ENCODE measurements at places on chromosomes 7 and 10.

DNA sequence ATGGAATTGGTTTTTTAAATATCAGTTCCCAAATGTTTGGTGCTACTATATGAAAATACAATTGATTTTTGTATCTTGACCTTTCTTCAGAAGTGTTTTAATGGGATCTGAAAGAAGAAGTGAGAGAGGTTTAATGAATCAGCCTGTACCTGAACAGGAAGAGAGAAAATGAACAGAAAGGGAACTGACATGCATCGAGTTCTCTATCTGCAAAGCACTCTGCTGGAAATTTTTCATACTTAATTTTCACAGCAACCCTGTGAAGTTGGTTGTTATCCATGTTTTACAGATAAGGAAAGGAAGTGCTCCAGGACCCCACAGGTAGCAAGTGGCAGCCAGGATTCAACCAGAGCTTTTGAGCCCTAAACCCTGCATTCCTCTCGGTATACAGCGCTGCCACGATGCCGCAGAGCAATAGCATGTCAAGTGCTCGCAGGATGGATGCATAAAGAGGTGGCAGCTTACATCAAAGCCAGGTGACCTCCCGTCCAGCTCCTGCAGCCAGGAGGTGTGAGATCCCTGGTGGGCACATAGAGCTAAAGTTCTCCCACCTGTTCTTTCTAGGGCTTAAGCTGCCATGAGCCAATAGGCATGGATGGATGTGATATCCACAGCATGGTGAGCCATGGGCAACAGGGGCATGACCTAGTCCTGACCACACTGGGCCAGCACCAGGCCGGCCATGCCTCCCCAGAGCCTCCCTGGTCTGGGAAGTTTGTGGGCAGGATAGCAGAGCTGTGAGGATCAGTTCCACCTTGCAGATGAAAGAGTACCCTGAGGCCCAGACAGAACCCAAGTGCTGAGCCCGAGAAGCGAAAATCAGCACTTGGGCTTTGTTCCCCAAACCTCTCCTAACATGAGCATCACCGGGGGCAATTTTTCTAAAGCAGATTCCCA, 57.2 kb downstream of the CALML3 start:
- DNase-seq, result no peak

DNA sequence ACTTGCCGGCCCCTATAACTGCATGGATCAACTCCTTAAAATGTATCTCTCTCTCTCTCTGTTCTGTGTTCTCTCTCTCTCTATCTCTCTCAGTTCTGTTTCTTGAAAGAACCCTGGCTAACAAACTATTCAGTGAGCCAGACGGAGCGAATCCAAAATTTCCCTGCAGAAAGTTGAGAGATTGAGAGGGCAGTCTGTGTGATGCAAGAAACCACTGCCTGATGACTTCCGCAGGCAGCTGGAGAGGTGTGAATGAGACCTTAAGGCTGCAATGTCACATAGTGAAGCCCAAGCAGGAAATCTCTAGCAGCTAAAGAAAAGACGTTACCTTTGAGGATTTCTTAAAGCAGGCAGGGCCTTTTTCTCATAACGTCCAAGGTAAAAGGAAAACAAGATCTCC, 17.3 kb downstream of the FAM107B start:
- no peak for DNase-seq

DNA sequence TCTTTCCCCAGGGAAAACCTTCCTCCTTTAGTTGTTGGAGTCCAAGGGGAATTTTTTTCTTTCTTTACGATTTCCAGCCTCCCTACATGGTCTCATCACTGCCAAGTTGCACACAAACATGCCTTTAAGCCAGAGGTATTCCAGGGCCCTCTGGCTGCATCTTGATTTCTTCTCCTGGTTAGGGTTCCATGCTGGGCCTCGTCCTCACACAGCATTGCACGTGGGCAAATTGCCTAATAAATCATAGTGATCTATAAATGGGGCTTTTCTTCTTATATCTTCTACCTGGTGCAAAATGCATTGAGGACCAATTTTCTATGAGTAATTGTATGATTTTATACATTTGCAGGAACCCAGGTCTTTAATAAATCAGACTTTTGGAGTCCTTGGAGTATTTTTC, 284.2 kb downstream of the C7orf25 start:
- DNase-seq, result no peak

DNA sequence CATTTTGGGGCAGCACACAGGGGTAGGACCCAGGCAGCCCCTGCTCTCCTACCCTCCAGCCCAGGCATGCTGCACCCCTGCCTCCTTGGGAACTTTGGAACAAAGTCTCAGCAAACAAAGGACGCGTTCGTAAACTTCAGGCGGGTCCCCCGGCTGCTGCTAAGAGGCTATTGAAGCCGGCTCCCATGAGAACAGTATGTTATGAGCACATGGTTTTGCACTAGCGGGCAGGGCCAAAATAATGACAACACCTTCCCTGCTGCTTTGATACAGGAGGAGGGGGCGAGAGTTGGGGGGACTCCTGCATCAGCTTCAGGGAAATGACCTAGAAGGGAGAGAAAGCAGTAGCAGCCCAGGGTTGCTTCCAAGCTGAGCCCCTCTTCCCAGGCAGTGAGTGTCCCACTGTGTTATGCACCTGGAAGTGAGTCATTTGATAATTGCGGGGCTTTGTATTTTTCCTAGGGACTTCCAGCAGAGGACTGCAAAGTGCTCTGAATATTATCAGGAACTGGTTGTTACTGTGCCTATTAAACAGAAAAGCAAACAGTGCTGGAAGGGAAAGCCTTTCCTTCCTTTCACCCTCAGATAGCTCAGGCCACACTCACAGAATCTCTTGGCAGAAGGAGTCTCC, 6.9 kb downstream of the ITPRIP start:
- no peak for DNase-seq

GRCh38 chr10:51910189-51910588, 210.8 kb upstream of the CSTF2T start:
- no peak for DNase-seq

GRCh38 chr10:101938305-101939007, 94.9 kb upstream of the KCNIP2 start:
- DNase-seq, result no peak

DNA sequence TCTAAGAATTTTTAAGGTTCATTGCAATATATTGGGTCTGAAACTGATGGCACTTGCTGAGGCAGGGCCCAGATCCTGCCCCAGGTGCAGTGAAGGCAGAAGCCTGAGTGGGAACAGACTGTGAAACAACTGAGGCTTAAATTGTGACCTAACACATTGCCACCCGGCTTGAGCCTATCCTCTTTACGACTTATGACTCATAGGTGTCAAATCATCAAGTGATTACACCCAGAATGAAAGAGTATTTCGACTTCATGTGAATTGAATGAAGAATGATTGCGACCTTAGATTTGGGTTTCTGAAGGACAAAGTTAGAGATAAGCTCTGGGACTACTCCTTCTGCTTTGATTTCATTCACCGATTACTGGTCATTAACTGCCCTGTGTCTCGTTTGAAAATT, 200.9 kb downstream of the CREB5 start:
- no peak for DNase-seq

GRCh38 chr10:12321641-12322040, 27.7 kb upstream of the CAMK1D start:
- DNase-seq, result no peak

DNA sequence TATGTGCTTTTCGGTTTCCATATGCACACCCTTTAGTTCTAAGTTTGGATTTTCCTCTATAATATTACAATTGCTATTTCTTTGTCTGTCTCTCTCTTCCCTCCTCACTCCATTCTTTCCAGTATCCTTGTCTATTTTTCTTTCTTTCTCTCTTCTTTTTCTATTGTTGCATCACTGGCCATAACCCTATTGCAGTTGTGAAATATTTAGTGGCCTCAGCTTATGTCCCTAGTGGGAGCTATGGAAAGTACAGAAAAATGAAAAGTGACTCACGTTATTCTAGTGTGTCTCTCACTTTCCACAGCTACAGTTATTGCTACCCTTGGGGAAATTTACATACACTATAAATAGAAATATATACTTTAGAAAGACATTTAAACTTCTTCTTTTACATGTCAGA, 59.1 kb downstream of the CNTNAP2 start:
- DNase-seq, result no peak

DNA sequence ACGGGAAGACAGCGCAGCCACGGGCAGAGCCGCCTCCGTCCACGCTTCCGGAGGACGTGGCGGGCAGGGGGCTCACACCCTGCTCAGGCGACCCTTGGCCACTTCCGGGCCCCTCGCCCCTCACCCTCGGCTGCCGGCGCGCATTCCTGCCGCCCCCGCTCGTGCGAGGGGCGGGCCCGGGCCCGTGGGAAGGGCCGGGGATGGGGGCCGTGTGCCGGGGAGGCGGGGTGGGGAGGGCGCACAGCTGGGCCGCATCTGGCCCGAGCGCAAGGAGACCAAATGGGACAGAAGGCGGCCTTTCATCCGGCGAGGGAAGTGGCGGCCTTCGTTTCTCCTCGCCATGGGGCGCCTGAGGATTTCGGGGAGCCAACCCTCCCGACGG, 846 bp upstream of the LFNG start:
- DNase-seq, result no peak

DNA sequence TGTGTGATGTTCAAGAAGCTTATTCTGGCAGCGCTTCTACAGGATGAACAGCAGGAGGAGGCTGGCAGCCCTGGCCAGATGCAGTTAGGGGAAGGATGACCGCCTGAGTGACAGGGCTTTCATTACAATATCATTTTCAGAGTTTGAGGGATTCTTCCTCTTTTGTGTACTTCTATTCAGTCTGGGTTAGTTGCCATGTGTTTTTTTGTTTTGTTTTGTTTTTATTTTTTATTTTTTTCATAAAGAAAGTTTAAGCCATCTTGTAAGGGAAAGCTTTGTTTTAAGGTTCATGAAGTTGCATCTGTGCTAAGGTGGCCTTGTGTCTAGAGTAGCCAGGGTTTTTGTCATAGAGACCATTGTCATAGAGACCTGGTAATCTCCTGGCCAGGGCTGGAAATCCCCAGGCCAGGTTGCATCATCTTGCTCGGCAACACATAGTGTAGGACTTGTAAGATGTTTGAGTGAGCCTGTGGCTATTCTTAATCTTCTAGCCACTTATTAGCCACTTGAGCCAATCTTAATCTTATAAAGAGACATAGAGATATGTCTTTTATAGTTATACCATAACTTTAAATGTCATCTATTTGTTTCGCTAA, 230.5 kb upstream of the TMEM229A start:
- DNase-seq, result no peak

DNA sequence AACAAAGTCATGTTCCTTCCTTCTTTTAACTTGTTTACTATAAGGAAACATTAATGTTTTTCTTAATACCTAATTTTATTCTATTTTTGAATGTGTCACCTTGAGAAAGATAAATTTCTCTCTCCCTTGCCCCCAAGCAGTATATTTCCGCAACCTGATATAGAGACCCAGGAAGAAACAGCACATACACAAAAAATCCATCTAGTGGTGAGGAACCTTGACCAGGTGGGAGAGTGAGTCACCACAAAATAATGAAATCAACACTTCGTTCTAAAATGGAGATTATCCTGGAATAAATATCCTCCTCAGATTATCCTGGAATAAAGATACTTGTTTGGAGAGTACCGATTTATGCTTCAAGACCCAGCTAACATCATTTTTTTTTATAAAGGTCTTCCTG, 232.9 kb upstream of the PTN start:
- DNase-seq, result no peak

GRCh38 chr7:64626083-64626469, 39.9 kb upstream of the ZNF107 start:
- DNase-seq, result no peak

- no peak for DNase-seq
Observed at GRCh38 chr7:75734586-75735458, 3.9 kb downstream of the HIP1 start.

GRCh38 chr7:150340024-150340749, 1.2 kb downstream of the RARRES2 start:
- no peak for DNase-seq

DNA sequence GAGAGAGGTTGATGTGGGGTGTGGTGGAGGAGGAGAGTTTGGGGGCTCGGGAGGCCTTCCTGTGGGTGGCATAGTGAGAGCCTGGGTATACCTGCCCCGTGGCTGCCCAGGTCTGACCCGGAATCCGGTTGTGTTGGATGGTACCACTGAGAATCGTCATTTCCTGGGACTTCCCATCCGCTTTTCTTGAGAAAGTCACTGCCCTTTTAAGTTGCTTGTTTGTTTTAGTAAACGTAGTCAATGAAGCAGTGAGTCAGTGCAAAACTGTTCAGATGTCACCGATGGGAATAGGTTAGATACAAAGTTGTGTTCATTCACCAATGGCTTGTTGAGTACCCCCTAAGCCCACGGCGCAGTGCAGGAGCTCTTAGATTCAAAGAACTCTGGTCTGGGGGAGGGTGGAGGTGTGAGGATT, 285.8 kb downstream of the CAMK1D start:
- peak; percentile 21 for DNase-seq

GRCh38 chr7:74482629-74483401, 29.1 kb downstream of the GTF2IRD1 start:
- DNase-seq, result no peak

GRCh38 chr10:74896788-74897527, 70.6 kb downstream of the KAT6B start:
- DNase-seq, result no peak

DNA sequence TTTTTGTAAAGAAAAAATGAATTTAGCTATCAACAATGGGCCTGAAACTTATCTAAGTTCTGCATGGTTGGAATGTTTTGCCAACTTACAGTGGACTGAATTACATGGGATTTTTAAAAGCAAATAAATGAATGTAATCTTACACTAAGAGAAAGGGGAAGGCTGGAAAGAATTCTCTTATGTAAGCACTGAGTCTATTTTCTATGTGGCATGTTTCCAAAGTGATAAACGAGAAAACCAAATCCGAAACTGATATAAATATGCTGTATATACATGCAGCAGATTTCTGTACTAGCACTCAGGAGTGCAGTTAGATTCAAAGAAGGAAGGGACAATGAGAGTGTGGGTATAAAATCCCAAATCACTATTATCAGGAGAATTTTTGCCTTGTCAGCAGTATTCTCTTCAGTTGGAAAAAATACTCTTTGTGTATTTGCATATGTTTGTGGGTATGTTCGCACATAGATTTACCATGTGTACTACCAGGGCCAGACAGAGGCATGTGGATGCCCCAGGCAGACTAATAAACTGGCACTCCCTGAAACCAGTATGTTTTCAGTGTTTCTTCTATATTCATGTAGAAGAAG, 334.3 kb upstream of the SEMA3D start:
- no peak for DNase-seq

DNA sequence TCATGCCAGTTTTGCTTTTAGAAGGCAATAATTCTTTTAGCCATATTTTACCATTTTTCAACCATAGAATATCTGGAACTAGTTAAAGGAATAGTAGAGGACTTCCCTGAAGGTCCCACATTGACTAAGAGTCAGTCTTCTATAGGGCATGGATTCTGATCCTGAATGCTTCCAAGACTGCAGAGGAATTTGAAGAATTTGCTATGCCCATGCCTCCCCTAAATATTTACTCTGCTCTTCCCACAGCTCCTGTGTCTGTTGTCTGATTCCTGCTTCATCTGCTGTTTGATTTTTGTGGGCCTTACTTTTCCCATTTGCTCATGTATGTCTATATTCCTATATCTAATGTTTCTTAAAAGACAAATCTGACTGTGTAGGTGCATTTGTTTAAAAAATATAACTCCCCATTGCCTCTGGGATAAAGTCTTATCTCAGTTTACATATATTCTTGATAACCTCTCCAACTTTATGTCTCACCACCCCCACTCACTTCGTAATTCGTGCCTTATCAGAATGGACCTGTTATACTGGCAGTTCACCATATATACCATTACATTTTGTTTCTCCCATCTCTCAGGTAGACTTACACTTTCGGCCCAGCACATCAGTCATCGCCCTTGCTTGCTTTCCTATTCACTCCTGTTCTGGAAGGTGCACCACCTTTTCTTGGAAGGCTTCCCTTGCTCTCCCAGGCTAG, 33.9 kb downstream of the LRRC4 start:
- DNase-seq, result no peak

- no peak for DNase-seq
Observed at GRCh38 chr7:108094933-108095710, 35.0 kb downstream of the LAMB4 start.
